ENCODE measurements at places on chromosomes 7 and 10.

- DNase-seq, result no peak
Measured at GRCh38 chr7:92799446-92800211, 36.7 kb downstream of the CDK6 start.

- no peak for DNase-seq
Measured at GRCh38 chr10:86192691-86193090, 173.9 kb downstream of the GRID1 start.

DNA sequence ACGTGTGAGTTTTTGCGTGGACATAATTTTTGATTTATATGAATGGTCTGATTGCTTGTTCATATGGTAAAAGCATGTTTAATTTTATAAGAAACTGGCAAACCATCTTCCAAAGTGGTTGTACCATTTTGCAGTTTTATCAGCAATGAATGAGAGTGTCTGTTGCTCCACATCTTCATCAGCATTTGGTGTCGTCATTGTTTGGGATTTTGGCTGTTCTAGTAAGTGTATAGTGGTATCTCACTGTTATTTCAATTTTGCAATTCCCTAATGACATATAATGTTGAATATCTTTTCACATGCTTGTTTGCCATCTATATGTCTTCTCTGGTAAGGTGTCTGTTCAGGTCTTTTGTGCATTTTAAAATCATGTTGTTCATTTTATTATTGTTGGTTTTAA lies 13.2 kb upstream of the PLCE1 start:
- no peak for DNase-seq

- no peak for DNase-seq
Measured at GRCh38 chr7:23249486-23249885, 2.9 kb downstream of the GPNMB start.

GRCh38 chr7:68807666-68808065 lies 790.6 kb upstream of the AUTS2 start:
- no peak for DNase-seq

DNA sequence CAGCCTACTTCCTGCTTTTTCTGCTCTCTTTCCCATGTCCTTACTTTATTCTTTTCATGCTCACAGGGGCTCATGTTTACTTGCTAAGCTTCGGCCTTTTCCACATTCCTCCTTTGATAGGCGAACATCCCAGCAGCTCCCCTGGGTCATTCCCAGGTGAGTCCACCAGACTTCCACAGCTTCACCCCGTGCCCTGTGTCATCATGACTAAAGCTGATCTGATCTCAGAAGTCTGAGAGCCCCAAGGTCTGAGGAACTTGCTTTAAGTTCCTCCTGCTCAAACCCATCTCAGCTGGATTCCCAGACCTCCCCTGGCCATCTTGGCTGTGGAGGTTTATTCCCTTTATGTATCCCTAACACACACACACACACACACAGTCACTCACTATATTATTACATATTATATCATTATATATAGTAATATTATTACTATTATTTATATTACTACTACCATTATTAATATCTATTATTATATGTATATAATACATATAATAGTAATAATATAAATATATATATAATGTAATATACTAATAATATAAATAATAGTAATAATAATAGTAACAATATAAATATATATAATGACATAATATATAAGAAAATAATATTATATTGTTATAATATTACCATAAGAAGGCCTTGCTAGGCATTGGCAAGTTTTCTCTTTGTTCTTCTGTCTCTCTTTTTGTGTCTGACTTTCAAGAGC lies 295.9 kb downstream of the PTEN start:
- DNase-seq, result no peak

DNA sequence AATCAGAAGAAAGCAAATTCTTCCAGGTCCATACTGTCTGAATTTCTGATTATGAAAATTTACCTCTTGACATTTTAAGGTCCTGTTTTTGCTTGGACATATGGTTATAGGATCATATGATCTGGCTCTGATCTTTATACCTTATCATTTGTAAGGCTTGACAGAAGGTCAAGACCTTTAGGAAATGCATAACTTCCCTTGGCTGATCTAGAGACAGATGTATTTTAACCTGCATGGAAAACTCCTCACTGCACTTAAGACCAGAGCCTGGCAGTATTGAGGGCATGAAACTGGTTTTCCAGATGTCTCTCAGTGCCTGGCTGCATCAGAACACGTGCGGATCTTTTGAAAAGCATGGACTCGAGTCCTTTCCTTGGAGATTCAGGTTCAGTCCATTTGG lies 55.9 kb downstream of the TRRAP start:
- DNase-seq, result no peak

DNA sequence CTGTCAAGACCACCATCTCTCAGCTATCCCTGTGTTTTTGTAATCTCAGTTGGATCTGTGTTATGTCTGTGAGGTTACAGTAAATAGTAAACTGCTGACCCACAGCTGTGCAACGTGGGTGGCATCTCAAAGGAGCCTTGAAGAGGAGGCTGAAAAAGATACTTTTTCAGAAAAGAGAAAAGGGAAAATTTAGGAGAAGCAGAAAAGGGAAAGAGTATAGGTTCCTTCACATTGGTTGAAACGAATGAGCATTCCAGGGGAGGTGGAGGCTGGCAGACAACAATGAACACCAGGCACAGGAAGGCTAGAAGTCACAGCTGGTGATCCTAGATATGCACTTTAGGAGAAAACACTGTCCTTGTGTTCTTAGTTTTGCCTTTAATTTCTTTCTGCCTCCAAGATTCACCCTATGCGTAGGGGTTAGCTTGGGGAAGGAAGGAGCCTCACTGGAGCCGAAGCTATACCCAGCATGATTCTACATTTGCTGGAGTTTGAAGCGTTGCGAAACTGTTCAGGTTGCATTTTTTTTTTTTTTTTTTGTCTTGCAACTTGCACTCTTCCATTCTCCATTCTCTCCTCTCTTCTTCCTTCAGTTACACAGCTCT lies 18.3 kb downstream of the CPED1 start:
- DNase-seq, result no peak

DNA sequence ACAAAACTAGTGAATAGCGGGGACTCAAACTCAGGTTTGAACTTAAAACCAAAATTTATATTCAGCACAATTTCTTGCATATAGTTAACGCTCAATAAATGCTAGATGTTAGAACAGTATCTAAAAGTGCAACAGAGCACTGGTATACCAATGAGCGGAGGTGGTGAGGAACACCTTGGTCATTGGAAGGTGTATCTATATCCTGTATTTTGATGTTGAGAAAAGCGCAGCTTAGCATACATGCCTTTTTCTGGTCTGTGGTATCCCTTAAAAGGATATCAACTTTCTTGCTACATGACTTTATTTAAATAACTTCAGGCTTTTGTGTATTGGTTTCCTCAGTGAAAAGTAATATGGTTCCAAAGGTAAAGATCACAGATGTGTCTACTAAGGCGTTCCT lies 33.3 kb upstream of the DNAJB12 start:
- DNase-seq, result no peak

GRCh38 chr10:114615600-114616007 lies 42.5 kb downstream of the ABLIM1 start:
- no peak for DNase-seq

DNA sequence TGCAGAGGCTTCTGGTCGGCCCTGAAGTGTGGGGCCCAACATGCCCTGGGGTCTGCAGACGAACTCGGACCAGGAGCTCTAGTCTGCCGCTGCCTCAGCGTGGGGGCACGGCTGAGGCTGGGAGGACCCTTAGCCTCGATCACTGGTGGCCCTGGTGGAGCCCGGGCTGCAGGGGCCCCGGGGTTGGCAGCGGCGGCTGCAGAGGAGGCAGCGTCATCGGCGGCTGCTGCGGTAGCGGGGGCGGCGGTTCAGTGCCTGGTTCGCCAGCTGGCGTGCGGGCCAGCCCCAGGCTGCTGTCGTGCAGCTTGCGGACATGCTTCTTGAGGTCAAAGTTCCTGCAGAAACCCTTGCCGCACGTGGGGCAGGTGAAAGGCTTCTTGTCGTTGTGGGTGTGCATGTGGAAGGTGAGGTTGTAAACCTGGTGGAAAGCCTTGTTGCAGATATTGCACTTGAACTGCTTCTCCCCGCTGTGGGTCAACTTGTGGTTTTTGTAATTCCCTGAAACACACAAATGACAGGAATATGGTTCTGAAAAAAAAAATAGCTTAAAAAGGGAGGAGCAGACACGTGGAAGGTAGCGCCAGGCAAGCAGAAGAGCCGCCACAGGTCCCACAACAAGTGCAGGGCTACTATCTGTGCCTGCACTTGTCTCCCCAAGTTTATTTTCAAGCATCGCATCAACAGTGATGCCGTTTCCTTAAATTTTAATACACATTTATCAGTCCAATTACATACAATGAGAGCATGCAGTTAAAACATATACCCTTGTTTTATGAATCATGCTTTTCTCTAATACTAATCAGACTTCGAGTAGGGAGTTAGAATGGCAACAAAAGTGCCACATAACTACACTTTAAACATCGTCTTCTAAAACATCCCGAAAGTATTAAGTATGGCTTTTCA lies 2.4 kb downstream of the FEZF1 start:
- DNase-seq, result no peak
